BJ (cell line): ENCODE measurements at places on chromosomes 2 and 18. TPM values are rescaled to one million over a fixed set of nuclear protein-coding genes. Genes with fewer than 3 reads are reported as not detected.

Gene GKN1
- not detected in 2 replicates for polyA plus RNA-seq

Gene ICA1L
- polyA plus RNA-seq = 2.4 and 4.0 TPM in 2 replicates

Gene TBR1
- polyA plus RNA-seq = not detected in 2 replicates

Gene PLGLB1
- polyA plus RNA-seq = 0.26 and 1.2 TPM in 2 replicates

Gene GALNT14
- 1.9 and 3.5 TPM in 2 replicates for polyA plus RNA-seq

Gene BARD1
- 6.6 and 6.9 TPM in 2 replicates for polyA plus RNA-seq

Gene GRP
- 0.16 and 0.21 TPM in 2 replicates for polyA plus RNA-seq

Gene POTEC
- polyA plus RNA-seq = not detected in 2 replicates

Gene GALR1
- not detected in 2 replicates for polyA plus RNA-seq

Gene NAT8
- polyA plus RNA-seq = not detected in 2 replicates

Gene MAPK4
- not detected in 2 replicates for polyA plus RNA-seq

Gene SERPINB2
- 15.2 and 22.1 TPM in 2 replicates for polyA plus RNA-seq

Gene RAB6D
- polyA plus RNA-seq = not detected in 2 replicates

Gene EGR4
- polyA plus RNA-seq = not detected in 2 replicates

Gene CNTNAP5
- polyA plus RNA-seq = not detected in 2 replicates

Gene SCYGR3
- polyA plus RNA-seq = not detected in 2 replicates

Gene RAPGEF4
- polyA plus RNA-seq = 0.42 and 0.60 TPM in 2 replicates

Gene RALBP1
- polyA plus RNA-seq = 45.1 and 45.2 TPM in 2 replicates
